ENCODE measurements at places on chromosomes 7 and 10. TPM values are rescaled to one million over a fixed set of nuclear protein-coding genes. Genes with fewer than 3 reads are reported as not detected.

DNA sequence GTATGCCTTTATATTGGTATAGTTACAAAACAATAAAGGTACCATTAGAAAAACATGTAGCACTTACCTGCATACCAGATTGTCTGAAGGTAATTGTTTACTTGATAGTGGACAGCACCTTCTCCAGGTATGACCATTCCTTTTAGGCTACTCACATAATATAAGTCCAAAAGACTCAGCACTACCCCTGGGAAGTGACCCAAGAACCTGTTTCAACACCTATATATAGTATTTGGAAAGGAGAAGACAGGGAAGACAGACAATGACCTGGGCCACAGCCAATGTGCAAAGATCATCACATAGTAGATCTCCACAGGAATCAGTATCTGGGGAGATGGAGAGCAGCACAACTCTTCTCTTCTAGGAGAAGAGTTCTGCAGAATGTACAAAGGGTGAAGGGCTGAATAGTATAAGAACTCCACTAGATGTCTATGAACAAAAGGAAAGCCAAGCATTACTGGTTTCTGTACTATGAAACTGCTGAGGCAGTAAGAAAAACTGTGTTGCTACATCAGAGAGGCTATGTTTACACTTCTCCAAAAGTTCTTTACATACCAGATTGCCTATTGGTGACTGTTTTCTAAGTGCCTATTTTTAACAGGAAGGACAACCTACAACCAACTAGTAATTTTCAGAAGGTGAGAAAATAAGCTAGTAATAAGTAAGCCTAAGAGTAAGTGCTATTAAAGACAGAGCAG lies 159.2 kb downstream of the BTAF1 start:
- peaks cover 32% of the 10 kb centered on the region for H3K36me3 ChIP-seq
- no peaks in the 10 kb centered on the region for H3K27me3 ChIP-seq
- no peak for DNase-seq
- no peak overlapping the region for H3K27ac ChIP-seq
- H3K4me1 ChIP-seq: peaks cover 45% of the 10 kb centered on the region
- H3K4me3 ChIP-seq: no peak overlapping the region

The ZNF365 gene
- 0.60 TPM for total RNA-seq

GRCh38 chr7:66145400-66146104 lies 30.9 kb downstream of the CRCP start:
- DNase-seq: peak; percentile 75
- peaks cover 81% of the 10 kb centered on the region for H3K4me1 ChIP-seq
- no peaks in the 10 kb centered on the region for H3K27me3 ChIP-seq

GRCh38 chr10:14654821-14655382 lies 119.8 kb downstream of the FAM107B start:
- DNase-seq: no peak
- peaks cover 19% of the 10 kb centered on the region for H3K4me1 ChIP-seq
- H3K36me3 ChIP-seq: no peaks in the 10 kb centered on the region
- H3K27me3 ChIP-seq: peaks cover 10% of the 10 kb centered on the region

- no peaks in the 10 kb centered on the region for H3K4me1 ChIP-seq
- H3K27ac ChIP-seq: no peak overlapping the region
- DNase-seq: no peak
- H3K27me3 ChIP-seq: peaks cover 36% of the 10 kb centered on the region
- H3K36me3 ChIP-seq: no peaks in the 10 kb centered on the region
- H3K4me3 ChIP-seq: no peak overlapping the region
These were observed 778.0 kb upstream of the AUTS2 start for GRCh38 chr7:68820321-68820720.

GRCh38 chr10:677038-677437 lies 12.4 kb downstream of the DIP2C start:
- H3K27ac ChIP-seq: no peak overlapping the region
- H3K4me3 ChIP-seq: no peak overlapping the region

- H3K4me1 ChIP-seq: no peaks in the 10 kb centered on the region
- no peak for DNase-seq
- no peak overlapping the region for H3K27ac ChIP-seq
These were observed 262.7 kb downstream of the BMPER start for GRCh38 chr7:34168013-34168412.

The CRTAC1 gene
- total RNA-seq: 2.3 TPM

DNA sequence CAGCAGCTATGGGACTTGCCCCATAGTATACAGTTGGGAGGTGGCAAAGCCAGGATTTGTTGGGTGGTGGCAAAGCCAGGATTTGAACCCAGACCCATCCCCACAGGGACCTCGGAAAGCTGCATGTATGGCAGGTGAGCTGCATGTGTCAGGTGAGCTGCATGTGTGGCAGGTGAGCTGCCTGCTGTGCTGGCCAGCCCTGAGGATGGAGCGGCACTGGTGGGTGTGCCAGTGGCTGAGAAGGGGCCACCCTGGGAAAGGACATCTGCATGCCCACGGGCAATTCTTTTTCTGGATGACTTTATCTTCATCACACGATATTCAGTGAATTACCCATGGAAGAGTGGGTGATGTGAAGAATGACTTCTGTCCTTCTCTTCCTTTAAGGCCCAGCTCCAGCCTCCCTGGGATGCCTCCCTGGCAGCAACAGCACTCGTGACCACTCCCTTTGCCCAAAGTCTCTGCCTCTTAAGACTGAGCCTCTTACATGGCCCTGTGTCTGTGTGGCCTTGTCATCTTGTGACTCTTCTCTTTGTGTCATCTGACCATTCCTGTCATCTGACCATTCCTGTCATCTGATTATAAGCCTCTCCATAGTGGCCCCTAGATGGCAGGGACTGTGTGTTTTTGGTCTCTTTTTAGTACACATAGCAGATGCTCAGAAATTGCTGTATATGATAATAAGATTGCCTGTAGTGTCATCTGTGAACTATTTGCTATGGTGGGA lies 25.0 kb downstream of the CLEC2L start:
- H3K4me3 ChIP-seq: no peak overlapping the region
- peaks cover 15% of the 10 kb centered on the region for H3K27me3 ChIP-seq
- H3K27ac ChIP-seq: no peak overlapping the region
- DNase-seq: no peak
- H3K36me3 ChIP-seq: no peaks in the 10 kb centered on the region

GRCh38 chr10:89064748-89065147 lies 74.2 kb downstream of the FAS start:
- peaks cover 28% of the 10 kb centered on the region for H3K4me1 ChIP-seq
- no peak for DNase-seq
- no peaks in the 10 kb centered on the region for H3K27me3 ChIP-seq
- H3K27ac ChIP-seq: peak overlapping the region; percentile 40

DNA sequence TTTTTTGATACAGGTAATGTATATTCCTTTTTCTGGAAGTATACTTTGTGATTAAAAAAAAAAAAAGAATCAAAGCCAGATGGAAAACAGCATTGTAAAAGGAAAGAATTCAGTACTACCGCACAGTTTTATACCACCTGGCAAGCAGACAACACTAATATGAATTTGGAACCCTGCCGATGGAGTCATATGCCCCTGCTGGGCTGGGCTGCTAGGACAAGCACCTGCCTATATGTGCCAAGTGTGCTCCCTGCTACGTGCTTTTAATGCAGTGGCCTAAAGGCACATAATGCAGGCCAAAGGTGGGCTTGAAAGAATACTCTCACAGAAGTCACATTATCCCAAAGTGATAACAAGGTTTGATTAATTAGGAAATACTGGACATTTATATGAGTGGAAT lies 29.8 kb upstream of the WAC start:
- H3K27me3 ChIP-seq: no peaks in the 10 kb centered on the region
- no peak overlapping the region for H3K27ac ChIP-seq
- peak overlapping the region; percentile 10 for H3K4me3 ChIP-seq
- H3K4me1 ChIP-seq: peaks cover 15% of the 10 kb centered on the region

- H3K4me1 ChIP-seq: no peaks in the 10 kb centered on the region
- H3K27ac ChIP-seq: no peak overlapping the region
- DNase-seq: no peak
- H3K27me3 ChIP-seq: peaks cover 70% of the 10 kb centered on the region
- H3K4me3 ChIP-seq: no peak overlapping the region
These were observed 30.0 kb upstream of the SEM1 start for GRCh38 chr7:96739609-96740008.

DNA sequence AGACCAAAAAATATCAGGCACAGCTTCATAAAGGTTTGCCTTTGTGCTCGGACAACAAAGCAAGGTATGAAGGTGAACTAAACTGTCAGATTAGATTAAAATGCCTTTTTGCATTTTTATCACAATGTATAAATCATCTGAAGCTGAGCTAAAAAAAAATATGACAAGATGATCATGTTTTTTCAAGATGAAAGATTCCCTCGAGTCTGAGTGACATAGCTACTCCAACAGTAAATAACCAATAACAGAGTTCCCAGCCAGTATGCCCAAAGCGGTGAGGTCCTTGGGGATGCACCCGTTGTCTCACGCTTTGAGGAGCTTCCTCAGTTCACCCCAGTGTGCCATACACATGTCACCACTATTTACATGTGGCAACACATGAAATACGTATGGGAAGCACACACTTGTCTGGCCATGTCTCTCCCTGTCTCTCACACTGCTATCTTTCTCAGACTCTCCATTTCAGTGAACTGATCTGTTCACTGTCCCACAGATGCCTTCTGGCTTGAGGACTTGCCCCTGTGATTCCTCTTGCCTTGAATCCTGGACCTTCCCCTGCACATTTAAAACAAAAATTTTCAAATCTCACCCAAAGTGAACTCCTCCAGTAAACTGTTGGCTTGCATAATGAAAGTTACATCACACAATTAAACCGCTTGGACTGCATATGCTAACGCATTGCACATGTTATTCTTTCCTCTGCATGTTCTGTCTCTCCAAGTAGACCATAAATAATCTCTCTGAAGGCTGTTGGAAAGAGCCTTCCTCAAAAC lies 2.6 kb upstream of the PIK3CG start:
- H3K36me3 ChIP-seq: no peaks in the 10 kb centered on the region
- H3K27ac ChIP-seq: no peak overlapping the region
- DNase-seq: no peak
- peaks cover 38% of the 10 kb centered on the region for H3K4me1 ChIP-seq

DNA sequence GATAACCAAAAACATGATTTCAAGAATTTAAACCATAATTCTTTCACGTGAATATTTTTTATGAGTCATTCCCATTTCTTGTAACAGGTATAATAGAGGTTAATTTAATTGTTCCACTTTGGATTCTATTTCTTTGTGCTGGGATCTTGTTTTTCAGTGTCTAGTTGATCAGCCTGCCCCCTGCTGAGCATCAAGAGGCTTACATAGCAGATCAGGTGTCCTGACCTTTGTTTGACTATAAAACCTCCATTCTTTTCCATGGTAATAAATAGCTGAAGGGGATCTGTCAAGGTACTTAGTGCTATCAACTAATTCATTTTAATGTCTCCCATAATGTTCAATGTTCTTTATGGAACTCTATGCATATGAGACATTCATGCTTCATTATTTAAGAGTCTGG lies 4.9 kb downstream of the COL17A1 start:
- no peak overlapping the region for H3K27ac ChIP-seq
- DNase-seq: no peak
- no peak overlapping the region for H3K4me3 ChIP-seq
- no peaks in the 10 kb centered on the region for H3K27me3 ChIP-seq
- no peaks in the 10 kb centered on the region for H3K36me3 ChIP-seq
- peaks cover 16% of the 10 kb centered on the region for H3K4me1 ChIP-seq

GRCh38 chr7:69635555-69636185 lies 37.4 kb downstream of the AUTS2 start:
- no peak for DNase-seq
- H3K27ac ChIP-seq: no peak overlapping the region
- H3K36me3 ChIP-seq: no peaks in the 10 kb centered on the region
- H3K27me3 ChIP-seq: no peaks in the 10 kb centered on the region

- no peak overlapping the region for H3K4me3 ChIP-seq
- no peak overlapping the region for H3K27ac ChIP-seq
- H3K4me1 ChIP-seq: no peaks in the 10 kb centered on the region
- no peaks in the 10 kb centered on the region for H3K36me3 ChIP-seq
- DNase-seq: no peak
- H3K27me3 ChIP-seq: peaks cover 72% of the 10 kb centered on the region
These were observed 41.1 kb downstream of the INSIG1 start for GRCh38 chr7:155338632-155339320.
